Upper lobe of right lung (tissue), 1 donor: ENCODE measurements at places on chromosomes 12 and 14.

DNA sequence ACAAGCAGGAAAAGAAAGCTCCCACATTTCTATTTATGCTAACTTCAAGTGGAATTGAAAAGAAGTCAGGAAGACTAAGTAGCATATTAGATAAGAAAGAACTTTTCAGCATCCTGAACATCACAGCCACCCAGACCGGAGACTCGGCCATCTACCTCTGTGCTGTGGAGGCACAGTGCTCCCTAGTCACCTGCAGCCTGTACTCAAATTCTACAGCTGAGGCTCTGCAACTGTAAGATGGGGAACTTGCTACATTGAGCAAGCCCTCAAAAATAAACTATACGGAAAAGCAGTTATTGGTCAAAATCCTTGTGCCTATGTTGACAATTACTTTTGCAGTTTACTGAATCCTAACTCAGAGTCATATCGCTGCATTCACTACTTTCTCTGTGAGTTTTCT is 361.9 kb downstream of the DAD1 start:
- DNase-seq = no peak

DNA sequence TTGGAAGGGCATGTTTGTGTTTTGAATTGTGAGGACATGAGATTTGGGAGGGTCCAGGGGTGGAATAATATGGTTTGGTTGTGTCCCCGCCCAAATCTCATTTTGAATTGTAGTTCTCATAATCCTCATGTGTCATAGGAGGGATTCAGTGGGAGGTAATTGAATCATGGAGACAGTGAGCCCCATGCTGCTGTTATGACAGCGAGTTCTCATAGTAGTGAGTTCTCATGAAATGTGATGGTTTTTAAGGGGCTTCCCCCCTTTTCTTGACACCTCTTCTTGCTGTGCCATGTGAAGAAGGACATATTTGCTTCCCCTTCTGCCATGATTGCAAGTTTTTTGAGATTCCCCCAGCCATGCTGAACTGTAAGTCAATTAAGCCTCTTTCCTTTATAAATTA is 260.0 kb downstream of the DUSP6 start:
- DNase-seq = no peak

DNA sequence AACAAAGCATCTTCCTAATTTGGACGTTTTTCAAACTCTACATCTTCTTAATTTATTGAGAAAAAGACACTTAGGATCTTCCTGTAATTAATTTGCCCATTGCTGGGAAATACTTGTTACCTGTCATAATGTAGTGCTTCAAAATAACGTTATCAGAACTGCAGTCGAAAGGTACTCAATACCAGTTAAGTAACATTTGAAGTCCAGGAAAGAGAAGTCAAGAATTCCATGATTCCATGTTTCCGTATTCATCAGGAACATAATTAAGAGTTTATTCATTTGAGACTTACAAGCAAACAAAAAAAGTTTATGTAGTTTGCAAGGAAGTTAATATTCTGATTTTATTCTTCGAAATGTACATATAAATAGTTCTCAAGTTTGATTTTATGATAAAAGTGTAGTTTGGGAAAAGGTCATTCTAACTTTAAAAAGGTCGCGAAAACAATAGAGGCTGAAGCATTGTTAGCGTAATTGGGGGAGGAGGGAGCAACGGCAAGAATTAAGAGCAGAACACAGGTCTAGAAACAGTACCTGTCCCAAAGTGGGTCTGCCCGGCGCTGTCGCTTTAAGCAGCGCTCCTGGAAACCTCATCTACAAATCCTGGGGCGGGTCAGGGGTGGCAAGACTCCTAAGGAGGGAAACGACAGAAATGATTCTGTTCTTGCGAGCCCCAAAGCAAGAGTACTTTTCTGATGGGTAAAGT is 1.2 kb upstream of the KCNMB4 start:
- DNase-seq = no peak

DNA sequence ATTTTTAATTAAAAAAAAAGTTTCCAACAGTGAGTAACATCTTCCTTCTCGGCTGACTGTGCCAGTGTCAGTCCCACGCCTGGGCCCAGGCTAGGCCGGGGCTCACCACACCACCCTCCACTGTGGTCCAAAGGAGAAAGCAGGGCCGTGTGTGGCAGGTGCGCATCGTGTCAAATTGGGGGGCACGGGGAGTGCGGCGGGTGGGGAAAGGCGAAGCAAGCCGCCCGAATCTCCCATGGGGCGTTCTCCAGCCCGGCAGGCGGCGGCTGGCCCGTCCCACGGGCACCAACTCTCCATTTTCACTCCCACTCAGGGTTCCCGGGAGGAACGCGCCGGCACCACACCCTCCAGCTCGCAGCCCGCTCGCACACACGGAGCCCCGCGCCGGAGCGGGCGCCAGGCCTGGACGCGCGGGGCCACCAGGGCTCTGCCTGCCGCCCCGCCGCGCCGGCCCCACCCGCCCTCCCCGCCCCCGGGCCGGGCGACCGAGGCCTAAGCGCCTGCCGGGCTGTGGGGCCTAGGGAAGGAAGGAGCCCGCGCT is 604 bp downstream of the EEA1 start:
- no peak for DNase-seq

DNA sequence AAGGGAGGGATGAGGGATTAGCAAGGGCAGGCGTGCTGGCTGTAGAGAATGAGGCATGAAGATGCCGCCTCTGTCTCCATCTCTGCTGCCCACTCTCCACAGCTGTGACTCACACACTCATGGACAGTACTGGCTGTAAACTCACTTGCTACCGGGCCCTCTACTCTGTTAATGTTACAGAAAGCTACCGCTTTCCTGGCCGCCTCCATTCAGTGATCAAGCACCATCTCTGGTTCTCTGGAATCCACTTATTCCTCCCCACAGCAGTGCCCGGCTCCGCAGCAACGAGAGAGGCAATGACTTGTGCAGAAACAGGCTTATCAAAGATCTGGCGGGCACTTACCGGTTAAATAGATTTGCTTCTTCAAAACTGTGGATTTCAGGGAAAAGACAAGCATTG is 34.8 kb downstream of the AMN start:
- no peak for DNase-seq

GRCh38 chr12:51531978-51532497 is 59.0 kb upstream of the SCN8A start:
- peak; percentile 76 for DNase-seq

DNA sequence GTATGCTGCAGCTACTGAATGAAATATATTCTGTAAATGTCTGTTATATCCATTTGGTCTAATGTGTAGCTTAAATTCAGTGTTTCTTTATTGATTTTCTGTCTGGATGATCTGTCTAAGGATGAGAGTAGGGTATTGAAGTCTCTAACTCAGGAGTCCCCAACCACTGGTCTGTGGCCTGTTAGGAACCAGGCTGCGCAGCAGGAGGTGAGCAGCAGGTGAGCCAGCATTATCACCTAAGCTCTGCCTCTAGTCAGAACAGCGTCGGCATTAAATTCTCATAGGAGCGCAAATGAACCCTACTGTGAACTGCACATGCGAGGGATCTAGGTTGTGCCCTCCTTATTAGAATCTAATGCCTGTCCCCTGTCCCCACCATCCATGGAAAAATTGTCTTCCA is 329.7 kb upstream of the RGS6 start:
- DNase-seq = no peak

- DNase-seq = no peak
Measured at GRCh38 chr14:95421741-95422140, 94.7 kb downstream of the SYNE3 start.

DNA sequence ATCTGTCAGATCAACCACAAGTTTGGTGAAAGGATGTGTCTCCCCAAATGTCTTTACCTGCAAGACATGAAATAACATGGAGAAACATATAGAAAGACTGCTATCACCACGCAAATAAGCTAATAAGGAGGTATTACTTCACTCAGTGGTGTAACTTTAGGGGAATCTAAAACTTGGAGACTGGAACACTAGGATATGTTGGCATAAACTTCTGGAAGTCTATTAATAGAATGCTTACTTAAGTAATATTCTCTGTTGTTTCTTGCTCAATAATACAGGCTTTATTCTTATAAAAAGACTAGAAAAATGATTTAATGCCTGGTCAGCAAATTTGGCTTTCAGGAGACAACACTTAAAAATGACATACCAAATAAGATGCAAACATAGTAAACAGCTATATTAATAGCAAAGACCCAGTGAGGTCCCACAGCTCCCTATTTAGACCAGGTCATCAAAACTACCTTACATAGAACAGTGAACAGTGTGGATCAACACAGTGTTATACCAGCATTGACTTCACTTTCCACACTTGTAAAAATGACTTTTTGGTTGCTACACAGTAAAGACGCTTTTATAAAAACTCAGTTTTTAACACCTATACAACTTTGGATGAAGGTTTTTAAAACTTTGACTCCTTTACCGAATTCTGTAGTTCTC is 18.9 kb upstream of the HAL start:
- DNase-seq = no peak

GRCh38 chr12:132305991-132306884 is 23.2 kb downstream of the GALNT9 start:
- DNase-seq = no peak

DNA sequence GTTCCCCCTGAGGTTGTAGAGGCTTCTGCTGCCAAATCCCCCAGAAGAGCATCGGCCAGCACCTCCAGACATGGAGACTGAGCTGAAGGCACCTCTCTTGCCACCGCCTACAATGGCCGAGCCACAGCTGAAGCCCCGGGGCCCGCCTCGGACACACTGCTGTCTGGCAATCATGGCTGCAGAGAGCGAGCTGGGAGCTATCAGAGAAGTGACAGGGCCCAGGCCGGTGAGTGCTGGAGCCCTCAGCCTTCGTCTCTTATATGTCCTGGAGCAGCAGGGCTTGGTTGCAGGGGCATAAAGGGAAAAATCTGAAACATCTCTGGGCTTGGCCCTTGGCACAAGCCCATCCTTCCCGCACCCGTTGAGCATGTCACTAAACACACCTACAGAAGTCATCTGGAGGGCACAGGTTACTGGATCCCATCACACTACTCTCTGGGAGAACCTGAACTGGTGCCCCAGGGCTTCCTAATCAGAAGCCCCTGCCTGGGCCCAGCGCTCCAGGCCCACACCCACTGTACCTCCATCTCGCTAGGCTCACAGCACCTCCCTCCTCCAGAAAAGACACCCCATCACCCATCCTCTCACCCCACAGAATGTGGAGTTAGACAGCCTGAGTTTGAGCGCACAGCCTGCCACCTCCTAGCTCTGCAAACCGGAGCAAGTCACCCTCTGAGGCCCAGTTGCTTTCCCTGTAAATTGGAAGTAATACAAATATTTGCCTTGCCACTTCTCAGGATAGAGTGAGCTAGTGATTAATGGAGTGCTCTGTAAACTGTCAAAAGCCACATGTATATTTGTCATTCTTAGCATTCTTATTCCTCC is at the start of gene KRT4:
KRT4 (minus strand) TSS at position 232 of the 825 bp plus-strand sequence; CDS start at position 174, 58 bp downstream.
- peak; percentile 57 for DNase-seq

- no peak for DNase-seq
Measured at GRCh38 chr14:22976620-22977433, 5.5 kb downstream of the AJUBA start.

DNA sequence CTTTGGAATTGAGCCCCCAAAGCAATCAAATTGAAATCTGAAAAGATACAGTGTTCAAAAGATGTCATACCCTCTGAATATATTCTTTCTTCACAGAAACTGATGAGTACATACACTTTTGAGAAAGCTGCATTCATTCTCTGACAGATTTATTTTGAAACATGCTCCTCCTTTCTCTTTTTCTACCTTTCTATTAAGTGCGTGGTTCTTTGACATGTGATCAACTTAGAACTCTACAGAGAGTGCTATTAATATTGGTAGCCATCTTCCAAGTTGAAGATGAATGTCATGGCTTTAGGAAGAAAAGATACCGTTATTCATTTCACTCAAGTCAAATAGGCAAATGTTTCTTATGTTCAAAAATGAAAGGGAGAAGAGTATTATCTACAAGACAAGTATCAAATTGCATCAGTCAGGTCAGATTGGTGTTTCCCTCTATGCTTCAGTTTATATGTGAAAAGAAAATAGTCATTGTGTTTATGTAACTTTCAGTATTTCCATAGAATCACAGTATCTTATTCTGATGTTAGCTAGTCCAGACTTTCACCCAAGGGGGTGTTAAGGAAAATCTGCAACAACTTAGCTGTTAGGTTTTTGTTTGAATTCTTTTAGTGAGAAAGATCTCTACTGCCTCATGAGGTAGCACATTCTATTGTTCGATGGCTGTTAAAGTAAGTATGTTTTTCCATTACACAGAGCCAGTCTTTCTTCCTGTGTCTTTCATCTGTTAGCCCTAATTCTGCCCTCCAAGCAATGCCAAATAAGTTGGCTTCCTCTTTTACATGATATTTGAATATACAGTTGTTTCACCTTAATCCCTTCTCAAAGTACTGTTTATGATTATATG is 55.4 kb upstream of the GARIN2 start:
- no peak for DNase-seq

DNA sequence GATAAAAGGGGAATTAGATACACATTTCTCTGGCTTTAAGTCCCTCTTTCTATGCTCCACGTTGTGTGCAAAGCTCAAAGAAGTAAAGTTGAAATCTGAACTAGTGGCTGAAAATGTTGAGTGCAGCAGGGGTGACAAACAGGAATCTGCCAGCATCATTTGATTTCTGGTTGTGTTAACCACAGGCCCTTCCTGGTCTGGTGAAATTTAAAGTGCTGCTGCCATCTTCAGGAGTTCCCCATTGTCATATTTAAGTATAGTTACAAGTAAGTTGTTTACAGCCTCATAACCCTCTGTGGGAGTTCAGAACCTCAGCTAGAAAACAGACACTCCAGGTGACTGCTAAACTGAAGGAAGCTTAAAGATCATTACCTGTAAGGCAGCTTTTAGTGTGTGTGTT is 90.9 kb upstream of the CCDC196 start:
- DNase-seq = no peak

- DNase-seq = no peak
Measured at GRCh38 chr12:104360983-104361707, 57.6 kb downstream of the EID3 start.

DNA sequence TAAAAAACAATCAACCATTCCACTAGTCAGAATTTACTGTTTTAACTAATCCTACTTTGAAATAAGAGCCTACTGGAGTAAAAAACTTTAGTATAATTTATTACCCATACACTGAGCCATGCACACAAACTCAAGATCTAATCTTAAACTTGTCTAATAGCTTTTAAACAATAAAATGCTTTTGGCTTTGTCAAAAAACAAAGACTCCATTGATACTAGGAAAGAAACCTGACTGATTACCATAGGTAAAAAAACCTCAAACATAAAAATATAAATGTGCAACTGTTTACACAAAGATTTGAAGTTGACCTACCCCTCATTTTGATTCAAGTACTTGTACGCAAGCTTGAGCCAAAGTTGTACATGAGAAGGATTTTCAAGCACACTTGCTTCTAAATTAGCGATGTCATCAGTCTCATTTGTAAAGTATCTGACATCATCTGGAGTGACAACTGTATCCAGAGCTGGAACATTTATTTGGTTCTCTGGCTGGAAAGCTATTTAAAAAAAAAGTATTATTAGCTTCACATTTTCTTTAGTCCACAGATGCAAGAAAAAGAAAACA is 36.1 kb downstream of the ZFC3H1 start:
- no peak for DNase-seq
